Germinal center (tissue), 1 donor: ENCODE measurements at places on chromosomes 12 and 14.

DNA sequence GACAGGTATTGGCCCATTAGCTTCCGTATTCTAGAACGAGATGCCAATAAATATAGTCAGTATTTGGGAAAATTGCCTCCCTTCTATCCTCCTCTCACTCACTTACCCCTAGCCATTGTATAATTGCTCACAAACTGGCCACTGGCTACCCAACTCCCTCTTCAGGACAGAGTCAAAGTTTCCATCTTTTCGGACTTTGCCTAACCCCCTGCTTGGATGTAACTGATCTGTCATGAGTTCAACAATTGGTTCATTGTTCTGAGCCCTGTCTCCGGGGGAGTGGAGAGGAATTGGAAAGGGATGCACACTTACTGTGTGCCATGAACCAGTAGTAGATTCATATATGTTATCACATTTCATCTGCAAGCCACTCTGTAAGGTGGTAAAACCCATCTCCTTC is 12.2 kb downstream of the MYRFL start:
- DNase-seq: no peak

GRCh38 chr14:55914771-55915170 is 203.4 kb upstream of the PELI2 start:
- DNase-seq: no peak

DNA sequence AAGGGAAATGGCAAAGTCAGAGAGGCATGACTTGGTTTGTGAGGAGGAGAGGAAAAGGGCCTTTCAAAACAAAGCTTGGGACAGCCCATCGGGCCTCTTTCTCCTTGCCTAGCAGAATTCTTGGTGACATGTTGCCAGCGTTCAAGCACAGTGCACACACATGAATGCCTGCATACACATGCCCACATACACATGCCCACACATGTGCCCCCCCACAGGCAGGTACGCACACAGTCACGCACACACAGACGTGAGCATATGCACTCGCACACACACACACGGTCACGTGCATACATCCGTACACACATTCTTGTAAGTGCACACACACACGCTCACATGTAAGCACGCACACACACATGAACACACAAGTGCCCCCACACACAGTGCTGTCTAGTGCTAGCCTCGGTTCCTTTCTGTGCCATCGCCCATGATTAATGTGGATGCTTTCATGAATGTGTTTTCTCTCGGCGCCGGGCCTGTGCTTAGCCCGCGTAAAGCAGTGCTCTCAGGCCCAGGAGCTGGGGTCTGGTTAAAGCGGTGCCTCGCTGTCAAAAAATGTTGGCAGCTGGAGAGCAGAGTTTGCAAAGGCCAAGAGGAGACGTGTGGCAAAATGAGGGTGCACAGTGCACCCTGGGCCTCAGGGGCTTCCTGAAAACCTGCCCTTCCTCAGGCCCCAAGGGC is 328.8 kb upstream of the DIO3 start:
- DNase-seq: no peak

GRCh38 chr12:2248087-2248900 is 195.5 kb downstream of the CACNA1C start:
- peak; percentile 20 for DNase-seq

DNA sequence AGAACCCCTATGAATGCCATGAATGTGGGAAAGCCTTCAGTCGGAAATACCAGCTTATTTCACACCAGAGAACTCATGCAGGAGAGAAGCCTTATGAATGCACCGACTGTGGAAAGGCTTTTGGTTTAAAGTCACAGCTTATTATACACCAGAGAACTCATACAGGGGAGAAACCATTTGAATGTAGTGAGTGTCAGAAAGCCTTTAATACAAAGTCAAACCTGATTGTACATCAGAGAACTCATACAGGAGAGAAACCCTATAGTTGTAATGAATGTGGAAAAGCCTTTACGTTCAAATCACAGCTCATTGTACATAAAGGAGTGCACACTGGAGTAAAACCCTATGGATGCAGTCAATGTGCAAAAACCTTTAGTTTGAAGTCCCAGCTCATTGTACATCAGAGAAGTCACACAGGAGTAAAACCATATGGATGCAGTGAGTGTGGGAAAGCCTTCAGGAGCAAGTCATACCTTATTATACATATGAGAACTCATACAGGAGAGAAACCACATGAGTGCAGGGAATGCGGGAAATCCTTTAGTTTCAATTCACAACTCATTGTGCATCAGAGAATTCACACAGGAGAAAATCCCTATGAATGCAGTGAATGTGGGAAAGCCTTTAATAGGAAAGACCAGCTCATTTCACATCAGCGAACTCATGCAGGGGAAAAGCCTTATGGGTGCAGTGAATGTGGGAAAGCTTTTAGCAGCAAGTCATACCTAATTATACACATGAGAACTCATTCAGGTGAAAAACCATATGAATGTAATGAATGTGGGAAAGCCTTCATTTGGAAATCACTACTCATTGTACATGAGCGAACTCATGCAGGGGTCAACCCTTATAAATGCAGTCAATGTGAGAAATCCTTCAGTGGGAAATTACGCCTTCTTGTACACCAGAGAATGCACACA is 22.3 kb downstream of the ZNF268 start:
- no peak for DNase-seq
